ENCODE measurements at places on chromosomes 3 and 15.

DNA sequence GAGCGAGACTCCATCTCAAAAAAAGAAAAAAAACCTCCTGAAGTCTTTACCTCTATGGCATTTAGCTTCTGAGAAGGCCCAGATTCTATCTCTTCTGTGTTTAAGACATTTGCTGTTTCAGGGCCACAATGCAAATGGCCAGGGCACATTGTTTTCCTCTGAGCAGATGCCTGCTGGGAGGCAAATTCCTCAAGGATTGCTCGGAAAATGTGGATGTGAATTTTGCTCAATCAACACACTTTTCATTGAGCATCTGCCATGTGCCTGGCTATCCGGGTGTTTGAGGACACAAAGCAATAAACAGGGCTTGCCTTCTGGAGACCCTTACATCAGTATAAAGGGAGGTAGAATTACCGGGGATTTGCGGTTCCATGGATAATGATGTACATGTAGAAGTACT is 20.0 kb downstream of the TRIM71 start:
- no peak for DNase-seq

DNA sequence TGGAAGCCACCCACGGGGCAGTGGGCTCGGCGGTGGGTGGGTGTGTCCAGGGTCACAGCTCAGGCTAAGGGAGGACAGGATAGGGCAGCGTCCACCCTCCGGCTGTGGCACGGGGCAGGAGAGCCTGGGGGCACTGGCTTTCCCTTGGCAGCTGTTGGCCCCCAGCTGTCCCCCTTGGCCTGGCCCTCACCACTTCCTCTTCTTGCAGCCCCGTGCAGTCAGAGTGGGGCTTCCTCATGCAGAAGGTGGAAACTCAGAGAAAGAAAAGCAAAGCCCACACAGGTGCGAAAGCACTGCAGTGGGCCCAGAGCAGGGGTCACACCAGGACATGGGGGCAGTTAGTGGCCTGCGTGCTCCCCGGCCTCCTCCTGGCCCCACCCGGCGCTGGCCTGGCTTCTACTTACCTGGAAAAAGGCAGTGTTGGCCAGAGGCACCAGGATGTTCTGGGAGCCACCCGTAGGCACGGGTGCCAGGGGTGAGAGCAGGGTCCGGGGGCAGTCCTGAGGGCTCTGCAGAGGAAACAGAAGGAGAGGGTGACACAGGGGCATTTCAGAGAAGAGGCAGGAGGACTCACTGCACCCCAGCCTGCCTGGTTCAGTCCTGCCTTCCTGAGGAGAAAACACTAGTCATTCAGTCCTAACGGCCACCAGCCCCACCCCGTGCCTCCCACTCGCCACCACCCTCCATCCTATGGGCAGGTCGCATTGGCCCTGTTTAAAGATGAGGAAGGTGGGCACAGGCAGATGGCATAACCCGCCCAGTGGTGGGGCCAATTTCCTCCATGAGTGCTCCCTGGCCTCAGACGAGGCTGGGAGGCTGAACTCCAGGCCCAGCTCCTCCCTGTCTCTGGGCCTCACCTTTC is 28.3 kb downstream of the PLXND1 start:
- no peak for DNase-seq

GRCh38 chr3:53496984-53497383 is 2.6 kb downstream of the CACNA1D start:
- DNase-seq = no peak

- no peak for DNase-seq
These were observed 18.4 kb downstream of the LINGO1 start for GRCh38 chr15:77614251-77614806.

DNA sequence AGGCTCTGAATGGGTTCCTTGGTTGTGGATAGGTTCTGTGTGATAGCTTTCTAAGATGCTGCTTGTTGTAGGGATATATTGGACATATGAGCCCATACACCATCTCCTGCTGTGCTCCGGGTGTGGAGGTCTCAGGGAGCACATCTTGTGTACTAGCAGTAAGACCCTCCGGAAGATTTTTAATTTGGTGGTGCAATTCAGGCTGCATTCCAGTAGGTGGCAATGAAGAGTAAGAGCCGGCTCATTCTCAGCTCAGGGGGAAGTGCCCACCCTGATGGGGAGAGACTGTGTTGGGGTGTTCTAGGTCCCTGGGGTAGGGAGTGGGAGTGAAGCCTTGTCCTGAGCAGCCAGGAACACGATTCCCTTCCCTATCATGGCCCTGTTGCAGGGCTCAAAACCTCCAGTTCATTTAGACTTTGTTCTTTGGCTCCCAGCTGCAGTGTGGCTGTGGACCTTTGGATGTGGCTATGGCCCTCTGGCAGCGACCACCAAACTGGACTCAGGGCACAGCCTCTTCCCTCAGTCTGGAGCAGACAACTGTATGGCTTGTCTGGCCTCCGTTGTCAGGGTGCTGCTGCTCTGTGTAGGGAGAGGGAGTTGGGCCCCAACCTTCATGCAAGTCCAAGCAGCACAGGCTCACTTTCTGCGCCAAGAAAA is 104.7 kb downstream of the UNC13C start:
- DNase-seq = no peak

DNA sequence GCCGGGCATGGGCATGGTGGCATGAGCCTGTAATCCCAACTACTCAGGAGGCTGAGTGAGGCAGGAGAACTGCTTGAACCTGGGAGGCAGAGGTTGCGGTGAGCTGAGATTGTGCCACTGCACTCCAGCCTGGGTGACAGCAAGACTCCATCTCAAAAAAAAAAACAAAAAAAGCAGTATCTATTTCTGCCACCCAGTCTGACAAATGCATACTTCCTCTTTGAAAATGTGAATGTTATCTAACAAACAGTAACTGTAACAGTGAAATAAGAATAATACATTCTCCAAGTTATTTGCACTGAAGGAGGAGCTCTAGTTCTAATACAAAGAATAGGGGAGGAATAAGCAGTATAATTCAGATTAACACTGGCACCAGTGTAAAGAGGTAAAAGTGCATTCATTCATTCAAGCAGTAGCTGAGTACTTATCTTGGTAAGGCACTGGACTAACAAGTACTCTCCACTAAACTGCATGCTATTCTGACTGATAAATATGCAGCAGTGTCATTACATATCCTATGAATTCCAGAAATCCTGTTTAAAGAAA is 12.9 kb downstream of the VPS13C start:
- no peak for DNase-seq

DNA sequence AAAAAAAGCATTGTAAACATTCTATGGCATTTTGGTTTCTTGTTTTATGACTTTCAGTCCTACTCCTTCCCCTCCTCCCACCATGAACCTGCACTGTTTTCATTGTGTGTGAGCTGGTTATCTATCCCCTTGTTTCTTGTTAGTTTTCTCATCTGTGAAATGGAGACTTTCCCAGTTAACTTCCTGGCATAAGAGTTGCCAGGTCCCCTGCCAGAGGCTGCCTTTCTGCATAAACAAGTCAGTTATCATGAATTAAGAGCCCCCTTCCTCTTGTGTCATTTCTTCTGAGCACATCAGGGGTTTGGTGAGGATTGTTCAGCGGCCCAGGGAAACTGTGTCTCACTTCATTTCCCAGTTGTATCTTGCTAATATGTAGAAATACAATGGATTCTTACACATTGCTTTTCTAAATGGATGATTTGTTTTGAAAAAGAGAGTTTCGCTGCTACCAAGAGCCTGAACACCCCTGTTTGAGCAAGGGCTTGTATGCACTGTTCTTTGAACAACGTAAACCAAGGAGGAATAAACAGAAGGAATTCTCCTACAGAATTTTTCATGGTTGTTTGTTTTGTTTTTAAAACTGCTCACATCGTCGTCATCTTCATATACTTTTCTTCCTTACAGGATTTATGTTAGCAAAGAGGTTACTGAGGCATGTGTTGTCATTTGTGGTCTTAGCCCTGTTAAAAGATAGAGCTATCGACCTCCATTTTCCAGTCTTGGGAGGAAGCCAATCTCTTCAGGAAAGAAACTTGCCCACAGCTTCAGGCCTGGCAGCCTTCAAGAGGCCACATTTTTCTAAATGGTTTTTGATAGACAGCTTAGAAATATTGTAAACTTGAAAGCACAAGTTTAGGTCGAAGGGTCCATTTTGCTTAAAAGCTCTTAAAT is 144.6 kb upstream of the IL12A start:
- DNase-seq = no peak

- no peak for DNase-seq
These were observed 95.1 kb upstream of the ZBED2 start for GRCh38 chr3:111690242-111690641.

DNA sequence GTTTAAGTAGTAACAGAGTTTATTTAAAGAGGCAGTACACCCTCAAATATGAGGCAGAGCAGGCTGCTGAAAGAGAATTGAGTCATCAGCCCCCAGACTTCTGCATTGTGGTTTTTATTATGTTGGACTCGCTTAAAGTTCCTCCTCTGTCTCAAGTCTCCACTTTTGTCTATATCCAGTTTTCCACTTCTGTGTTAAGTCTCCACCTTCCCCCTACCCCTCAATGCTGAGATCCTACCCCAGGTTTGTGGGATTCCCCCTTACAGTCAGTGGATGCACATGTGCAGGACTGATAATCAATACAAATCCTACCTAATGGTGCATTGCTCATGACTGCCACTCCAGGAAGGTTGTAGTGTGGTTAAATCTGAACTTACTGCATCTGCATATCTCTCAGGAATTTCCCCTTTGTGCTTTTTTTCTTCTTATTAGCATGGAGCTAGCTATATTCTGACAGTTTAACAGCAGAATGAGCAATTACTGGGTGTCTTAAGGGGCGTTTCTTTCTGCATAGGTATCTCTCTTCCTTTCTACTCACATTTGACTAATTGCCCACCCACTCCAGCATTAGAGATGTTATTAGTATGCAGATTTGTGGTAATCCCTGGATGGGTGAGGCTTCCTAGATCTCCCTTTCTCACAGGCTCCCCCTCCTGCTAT is 11.9 kb upstream of the CD200R1L start:
- no peak for DNase-seq

GRCh38 chr3:69343875-69344274 is 42.0 kb downstream of the FRMD4B start:
- DNase-seq = no peak

DNA sequence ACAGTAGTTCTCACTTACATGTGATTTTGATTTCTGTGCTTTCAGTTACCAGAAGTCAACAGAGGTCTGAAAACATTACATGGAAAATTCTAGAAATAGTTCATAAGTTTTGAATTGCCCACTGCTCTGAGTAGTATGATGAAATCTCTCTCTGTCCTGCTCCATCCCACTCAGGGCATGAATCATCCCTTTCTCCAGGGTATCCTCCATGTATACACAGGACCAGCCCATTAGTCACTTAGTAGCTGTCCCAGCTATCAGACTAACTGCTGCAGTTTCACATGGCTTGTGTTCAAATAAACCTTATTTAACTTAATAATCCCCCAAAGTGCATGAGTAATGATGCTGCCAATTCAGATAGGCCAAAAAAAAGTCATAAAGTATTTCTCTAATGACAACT is 38.6 kb downstream of the EPHA3 start:
- DNase-seq = no peak

DNA sequence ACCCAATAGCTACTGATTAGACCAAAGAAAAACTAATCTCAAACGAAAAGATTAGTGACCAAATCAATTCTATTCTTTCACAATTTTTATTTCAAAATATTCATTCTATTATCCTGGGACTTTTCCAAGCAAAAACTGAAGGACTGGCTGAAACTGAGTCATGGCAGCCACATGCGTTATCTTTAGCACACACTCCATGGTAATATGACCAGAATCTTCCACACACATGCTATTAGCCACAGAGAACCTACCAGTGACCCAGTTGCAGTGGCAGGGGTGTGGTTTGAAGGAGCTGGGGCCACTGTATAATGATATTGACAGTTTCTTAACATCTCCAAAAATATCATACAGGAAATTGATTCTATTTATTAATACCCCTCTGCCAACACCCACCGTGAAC is 154.8 kb upstream of the ABI3BP start:
- DNase-seq = no peak

GRCh38 chr3:62538691-62539356 is 165.5 kb upstream of the FEZF2 start:
- no peak for DNase-seq

DNA sequence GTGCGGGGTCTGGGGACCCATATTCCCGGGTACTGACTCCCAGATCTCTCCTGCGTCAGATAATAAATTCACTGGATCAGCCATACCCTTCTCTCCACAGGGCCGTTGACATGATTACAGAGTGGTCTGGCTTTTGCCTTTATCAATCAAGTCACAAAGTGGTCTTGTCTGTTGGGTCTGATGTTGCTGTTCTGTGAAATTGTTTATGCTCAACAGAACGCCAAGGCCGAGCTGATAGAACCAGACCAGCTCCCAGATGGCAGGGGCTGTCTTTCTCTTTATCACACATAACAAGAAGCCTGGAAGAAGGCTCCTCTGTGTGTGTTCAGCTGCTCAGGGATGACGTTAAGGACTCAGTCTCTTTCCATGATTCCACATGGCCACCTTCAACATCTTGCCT is 751 bp upstream of the DCLK3 start:
- no peak for DNase-seq

DNA sequence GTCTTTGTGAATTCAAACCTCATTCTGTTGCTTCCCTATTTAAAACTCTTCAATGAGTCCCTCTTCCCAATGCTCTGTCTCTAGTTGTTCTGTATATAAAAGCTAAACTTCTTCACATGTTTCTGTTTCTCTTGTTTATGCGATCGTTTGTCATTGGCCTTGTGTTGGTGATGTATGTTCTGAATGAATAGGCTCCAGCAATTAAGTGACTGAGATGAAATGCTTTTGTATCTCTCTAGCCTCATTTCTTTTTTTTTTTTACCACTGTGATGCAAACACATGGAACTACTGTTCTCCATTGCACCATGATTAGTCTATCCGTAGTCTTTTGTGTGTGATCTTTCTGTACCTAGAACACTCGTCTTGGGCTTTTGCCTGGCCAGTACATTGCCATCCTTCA is 380.5 kb upstream of the TPRG1 start:
- DNase-seq = no peak

DNA sequence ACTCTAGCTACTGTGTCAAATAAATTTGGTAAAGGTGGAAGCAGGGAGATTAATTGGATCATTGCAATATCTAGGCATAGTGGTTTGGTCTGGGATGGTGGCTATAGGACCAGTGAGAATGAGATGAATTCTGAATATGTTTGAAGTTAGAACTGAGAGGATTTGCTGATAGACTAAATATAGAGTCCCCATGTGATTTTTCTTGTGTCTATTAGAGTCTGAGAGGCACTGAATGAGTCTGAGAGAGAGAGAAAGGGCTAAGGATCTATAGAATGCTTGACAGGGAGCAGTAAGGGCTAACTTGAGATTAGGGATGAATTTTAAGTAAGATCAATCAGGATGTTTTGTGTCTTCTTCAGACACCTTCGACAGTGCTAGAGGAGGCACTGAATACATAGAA is 77.9 kb upstream of the CHL1 start:
- DNase-seq = no peak

DNA sequence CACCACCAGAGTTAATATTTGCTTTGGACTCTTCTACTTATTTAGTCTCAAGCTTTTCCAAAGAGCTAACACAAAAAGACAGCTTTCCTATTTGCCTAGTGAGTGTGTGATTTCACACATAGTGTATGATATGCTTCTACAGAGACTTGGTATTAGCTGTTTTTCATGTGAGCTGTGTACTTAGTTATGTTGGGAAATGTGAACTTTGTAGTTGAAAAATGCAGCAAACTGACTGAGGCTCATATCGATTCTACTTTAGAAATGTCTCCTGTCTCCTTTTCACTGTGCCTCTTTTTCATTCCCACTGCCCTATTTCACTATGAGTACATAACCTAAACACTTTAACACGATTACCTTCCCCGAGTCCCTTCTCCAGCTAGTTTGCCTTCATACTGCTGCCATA is 136.5 kb downstream of the ALCAM start:
- no peak for DNase-seq

GRCh38 chr3:159672728-159673688 is 315.6 kb upstream of the IL12A start:
- no peak for DNase-seq

Data from coronary artery (tissue), 2 donors.